HTR-8/SVneo (cell line): ENCODE measurements at places on chromosomes 1 and 21.
A peak's percentile ranks its signal among the peaks of the same experiment; 100 is the strongest.

DNA sequence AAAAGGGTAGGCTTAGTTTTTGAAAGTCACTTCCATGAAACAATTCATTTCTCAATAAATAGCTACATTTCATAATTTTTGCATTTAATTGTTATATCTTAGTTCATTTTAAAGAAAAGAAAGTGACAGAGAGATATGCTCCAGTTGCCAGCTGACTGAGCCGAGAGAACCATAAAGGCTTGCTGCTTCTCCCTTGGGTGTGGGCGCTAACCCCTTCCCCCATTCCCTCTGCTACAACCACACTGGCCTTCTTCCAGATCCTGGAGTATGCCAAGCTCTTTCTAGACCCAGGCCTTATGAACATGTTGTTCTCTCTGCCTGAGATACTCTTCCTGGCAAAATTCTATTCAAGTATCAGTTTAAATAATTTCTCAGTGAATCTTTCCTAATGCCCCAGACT lies 12.3 kb downstream of the SORT1 start:
- DNase-seq = no peak

GRCh38 chr1:189567890-189568289 lies 909.8 kb downstream of the BRINP3 start:
- DNase-seq = no peak

DNA sequence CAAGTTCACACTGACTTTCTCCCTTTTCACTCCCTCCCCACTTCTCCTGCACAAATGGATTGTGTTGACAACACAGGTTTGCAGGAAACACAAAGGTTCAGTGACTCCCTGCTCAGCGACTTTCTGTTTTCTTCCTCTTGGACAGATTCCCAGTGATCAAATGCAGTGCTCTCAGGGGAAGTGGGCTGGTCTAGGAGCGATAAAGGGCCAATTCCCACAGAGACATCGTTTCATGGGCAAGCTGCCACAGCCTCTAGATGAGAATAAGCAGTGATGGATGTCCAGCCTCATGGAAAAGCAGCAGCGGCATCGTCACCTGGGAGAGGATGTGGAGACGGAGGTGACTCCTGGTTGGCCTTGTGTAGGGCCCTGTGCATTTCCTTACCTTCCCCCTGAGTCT lies 30.6 kb downstream of the FYB2 start:
- DNase-seq = no peak

- peak; percentile 30 for DNase-seq
Measured at GRCh38 chr1:211928993-211929637, 98.6 kb upstream of the LPGAT1 start.

DNA sequence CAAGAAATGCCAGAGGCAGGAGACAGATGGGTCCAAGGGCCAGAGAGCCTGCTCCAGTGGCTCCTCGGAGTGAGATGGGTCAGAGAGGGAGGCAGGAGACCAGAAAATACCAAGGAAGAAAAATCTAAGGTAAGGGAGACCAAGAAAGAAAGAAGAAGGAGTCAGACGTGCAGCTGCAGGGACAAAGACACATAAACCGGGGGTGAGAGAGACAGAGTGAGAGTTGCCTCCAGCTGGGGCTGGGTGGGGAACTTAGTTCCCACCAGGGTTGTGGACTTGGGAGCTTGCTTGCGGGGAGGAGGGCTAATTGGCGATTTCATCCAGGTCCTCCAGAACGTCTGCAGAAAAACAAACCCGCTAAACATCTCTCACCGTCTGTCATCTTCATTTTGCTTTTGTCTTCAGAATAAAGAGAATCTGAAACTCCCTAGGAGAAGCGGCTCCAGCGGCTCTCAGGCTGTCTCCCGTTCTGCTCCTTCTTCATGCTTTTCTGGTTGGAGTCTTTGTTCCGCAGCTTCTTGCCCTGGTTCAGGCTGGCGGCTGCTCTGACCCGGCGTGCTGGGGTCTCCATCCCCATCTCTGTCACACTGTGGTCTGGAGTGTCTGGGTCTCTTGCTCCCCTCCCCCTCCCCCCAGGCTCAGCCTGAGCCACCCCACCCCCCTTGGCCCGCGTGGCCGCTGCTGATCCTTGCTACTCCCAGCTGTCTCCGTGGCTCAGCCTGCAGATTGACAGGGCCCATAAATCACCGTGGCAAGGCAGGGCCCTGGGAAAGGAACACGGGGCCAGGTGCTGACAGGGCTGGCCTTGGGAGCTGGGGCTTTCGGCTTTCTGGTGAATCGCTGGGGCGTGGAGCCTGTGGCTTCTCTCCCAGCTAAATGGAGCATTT lies 66.6 kb downstream of the UBIAD1 start:
- DNase-seq = no peak

GRCh38 chr1:56578963-56579875 lies at the start of gene PLPP3:
Gene PLPP3 (minus strand): TSS chr1:56579563. CDS start chr1:56579016, 547 bp downstream.
- peak; percentile 69 for DNase-seq

DNA sequence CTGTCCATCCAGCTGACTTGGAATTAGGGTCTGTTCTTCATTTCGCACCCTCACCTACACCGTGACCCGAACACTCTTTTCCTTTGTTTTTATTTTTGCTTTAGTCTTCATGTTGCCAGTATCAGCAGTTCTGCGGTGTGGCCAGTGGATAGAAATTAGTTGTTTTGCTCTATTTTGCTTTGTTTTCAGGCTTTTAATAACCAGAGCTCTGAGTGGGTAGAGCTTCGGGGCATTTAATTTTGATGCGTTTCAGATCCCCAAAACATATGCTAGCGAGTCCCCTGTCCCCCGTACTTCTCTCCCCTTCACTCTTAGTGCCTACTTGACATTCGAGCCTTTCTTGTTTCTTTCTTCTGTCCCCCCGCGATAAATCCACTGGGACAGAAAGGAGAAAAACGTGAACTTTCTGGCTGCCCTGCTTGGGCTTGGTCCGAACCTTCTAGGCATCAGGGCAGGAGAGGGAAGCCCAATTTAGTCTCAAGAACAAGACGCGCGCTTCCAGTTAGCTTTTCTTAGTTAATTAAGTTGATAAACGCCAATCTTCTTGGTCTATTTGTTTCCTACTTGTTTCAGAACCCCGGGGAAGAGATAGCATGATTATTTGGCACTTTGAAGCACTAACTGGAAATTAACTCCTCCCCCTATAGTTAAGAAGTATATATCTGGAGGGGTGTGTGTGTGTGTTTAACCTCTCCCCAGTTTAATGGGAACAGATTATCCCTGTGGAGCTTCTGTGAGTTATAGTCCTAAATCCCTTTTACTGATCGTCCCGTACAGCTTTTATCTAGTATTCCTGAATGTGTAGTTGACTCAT lies 839 bp downstream of the SWT1 start:
- DNase-seq = no peak
